ENCODE measurements at places on chromosomes 6 and 20.

GRCh38 chr6:141540207-141540606 lies 592.5 kb upstream of the GJE1 start:
- no peak for DNase-seq

GRCh38 chr20:22619806-22620205 lies 35.4 kb upstream of the FOXA2 start:
- no peak for DNase-seq

- DNase-seq, result peak; percentile 72
Observed at GRCh38 chr20:45911486-45912343, at the start of gene PLTP. Gene PLTP (minus strand): TSS chr20:45912155. CDS start chr20:45911452, 703 bp downstream.

DNA sequence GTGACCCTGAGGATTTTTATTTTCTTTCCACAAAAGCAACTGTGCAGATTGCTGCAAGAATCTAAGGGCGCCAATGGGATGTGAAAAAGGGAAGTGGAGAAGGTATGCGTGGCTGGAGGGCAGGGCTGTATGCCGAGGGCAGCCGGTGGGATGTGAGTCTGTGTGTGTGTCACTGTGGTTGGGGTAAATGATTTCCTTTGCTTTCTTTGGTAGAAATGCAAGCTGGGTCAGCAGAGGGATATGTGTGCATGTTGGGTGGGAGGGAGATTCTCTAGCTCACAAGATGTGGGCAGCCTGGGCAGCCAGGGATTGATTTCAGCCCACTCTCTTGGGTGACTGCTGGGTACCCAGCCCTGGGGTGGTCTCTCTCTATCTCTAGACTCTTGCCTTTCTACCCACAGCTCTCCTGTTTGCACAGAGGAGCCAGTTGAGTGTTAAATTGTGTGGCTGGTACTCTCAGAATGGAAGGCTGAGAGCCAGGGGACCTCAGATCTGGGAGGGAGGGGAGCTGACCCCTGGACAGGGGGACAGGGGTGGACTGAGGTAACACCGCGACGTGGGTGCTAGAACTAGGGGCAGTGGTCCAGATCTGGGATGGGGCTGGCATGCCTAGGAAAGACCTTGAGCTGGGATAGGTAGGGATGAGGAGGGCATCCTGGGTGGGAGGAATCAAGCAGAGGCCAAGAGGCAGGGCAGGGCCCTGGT lies 136.8 kb upstream of the RNF24 start:
- DNase-seq, result peak; percentile 55

GRCh38 chr6:8539453-8539852 lies 104.1 kb upstream of the SLC35B3 start:
- DNase-seq, result peak; percentile 28

DNA sequence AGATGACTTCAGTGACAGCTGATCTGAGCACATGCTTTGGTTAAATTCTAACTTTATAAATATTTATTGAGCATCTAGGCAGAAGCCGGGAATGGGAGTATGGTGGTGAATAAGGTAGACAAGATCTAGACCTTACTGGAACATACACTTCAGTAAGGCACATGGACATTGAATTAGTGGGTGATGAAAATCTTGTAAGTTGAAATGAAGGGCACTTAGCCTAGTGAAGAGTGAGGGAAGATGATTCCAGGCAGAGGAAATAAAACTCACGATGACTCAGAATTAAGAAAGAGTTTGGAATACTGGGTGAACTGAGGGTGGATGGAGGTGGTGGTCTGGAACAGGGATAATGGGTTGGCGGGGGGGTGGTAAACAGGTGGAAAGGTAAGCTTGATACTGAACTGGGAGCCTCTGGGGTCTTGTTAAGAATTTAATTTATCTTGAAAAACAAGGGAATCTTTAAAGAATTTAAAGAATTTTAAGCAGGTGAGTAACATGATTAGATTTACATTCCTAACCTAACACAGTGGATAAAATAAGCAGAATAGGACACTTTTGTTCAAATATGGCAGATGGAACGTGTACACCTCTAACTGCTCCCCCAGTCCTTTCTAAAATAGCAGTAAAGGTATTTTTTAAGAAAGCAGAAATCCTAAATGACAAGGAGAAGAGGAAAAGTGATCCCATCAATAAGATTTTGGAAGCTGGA lies 75.2 kb upstream of the ARHGAP18 start:
- DNase-seq, result no peak

GRCh38 chr20:21703717-21704407 lies 1.6 kb upstream of the PAX1 start:
- DNase-seq, result no peak

DNA sequence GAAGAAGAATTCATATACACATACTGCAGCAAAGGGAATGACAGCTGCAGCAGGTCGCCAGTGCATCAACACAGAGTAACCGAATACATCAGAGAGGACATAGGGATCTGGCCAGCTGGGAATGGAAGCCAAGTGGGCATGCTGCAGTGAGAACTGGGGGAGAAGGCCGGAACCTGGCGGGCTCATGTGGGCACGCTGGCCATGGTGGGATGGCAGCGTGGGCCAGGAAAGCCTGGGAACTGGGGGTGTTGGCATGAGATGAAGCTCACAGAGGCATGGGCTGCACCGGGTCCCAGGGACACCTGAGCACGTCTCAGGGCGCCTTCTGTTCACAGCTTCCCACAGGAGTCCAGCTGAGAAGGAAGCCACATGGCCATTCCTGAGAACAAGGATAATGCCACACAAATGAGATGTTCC lies 139.5 kb upstream of the AGPAT4 start:
- no peak for DNase-seq

- DNase-seq, result peak; percentile 67
Observed at GRCh38 chr20:60224914-60225313, 266.7 kb downstream of the CDH26 start.

DNA sequence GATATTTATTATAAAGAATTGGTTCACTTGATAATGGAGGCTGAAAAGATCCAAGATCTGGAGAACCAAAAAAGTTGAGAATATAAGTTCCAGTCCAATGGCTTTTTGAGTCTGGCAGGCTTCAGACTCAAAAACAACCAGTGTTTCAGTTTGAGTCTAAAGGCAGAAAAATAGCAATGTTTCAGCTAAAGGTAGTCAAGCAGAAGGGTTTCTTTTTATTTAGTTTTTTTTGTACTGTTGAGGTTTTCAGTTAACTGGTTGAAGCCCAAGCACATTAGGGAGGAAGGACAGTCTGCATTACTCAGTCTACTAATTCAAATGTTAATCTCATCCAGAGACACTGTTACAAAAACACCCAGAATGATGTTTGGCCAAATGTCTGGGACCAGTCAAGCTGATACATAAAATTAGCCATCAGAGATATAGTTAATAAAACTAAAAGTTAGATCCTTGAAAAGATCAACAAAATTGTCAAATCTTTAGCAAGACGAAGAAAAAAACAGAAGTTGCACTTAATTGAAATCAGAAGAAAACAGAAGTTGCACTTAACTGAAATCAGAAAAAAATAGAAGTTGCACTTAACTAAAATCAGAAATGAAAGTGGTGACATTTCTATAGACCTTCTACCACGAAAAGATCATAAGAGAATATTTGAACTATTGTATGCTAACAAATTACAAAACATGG lies 980.3 kb upstream of the FLRT3 start:
- DNase-seq, result no peak

- peak; percentile 41 for DNase-seq
Observed at GRCh38 chr20:41408986-41409385, 42.4 kb upstream of the EMILIN3 start.

- peak; percentile 53 for DNase-seq
Observed at GRCh38 chr6:42049948-42050296, 402 bp upstream of the TAF8 start.

DNA sequence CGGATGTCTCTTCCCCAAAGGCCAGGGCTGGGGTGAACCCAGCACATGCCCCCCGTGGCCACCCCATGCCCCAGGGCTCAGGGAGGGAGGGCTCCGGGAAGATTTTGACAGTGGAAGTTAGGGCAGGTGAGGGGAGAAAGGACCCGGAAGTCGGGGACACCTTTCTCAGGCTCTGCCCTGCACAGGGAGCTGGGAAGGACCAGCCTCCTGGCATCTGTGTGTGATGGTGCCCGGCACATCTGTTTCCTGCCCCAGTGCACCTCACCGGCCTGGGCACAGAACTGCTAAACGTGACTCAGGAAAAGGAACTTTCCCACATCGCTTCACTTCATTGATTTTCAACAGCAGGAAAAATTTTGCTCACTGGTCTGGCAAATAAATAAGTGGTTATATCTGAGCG lies 141.1 kb upstream of the AFDN start:
- no peak for DNase-seq

- DNase-seq, result no peak
Observed at GRCh38 chr20:14566505-14566904, 229.1 kb upstream of the FLRT3 start.

- DNase-seq, result no peak
Observed at GRCh38 chr20:46227272-46227767, 81.0 kb downstream of the CDH22 start.

DNA sequence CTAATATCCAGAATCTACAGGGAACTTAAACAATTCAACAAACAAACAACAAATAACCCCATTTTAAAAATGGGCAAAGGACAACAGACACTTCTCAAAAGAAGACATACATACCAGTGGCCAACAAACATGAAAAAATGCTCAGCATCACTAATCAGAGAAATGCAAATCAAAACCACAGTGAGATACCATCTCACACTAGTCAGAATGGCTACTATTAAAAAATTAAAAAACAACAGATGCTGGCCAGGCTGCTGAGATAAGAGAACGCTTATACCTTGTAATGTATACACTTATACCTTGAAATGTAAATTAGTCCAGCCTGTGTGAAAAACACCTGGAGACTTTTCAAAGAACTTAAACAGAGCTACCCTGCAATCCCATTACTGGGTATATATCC lies 166.8 kb downstream of the IBTK start:
- DNase-seq, result no peak

GRCh38 chr6:127207591-127208120 lies 59.0 kb upstream of the RNF146 start:
- no peak for DNase-seq

DNA sequence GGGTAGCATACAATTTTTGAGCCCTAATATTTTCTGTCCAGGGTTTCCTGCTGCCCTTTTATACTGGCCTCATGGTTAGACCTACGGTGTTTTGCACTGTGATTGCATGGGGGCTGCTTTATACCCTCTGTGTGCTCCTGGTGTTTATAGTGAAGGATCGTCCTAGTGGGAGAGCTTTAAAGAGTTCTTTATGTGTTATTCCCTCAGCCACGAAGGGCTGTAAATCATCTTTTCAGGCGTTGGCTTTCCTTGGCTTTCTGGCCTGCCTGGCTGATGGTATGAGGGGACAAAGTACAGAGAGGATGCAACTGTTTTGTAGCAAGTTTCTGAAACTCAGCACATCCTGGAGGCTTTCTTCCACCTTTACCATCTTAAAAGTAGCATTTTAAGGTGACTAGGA lies 464.3 kb downstream of the EPM2A start:
- DNase-seq, result no peak

DNA sequence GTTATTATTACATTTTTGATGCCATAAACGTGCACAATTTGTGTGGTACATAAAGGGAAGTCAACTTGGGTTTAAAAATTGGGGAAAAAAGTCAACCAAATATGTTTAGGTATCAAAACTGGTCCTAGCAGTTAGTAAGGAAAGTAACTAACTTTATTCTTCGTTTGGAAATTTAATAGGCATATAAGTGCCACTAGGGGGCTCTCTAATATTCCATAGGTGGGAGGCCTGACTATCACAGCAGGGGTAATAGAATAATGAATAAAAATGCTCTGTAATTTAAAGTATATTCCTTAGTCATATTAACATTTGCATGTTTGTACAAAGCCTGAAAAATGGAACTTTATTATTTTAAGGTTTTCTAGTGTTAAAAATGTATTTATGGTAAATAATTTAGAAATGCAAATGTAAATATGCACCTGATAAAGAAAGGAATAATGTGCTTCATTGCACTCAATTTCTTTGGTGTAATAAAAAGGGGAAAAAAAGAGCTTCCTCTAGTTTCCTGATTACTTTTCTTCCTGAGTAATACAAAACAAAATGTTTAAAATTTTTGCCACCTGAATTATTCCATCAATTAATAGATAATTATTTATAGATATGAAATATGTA lies 125.7 kb upstream of the HDAC2 start:
- peak; percentile 86 for DNase-seq

DNA sequence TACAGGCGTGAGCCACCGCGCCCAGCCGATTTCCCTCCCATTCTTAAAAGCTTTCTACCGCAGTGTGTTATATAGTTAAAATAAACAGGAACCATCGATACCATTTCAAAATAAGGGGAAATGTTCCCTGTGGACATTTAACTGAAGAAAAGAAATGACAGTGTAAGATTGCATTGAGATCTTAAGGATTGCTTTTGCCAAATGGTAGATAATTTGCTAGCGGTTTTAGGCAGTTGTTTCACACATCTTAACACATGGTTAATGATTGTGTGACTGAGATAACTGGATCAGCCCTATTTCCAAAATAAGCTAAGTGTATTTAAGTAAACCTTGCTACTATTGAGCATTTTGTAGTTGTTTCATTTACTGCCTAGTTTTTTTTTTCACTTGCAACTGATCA lies 15.6 kb downstream of the STX16 start:
- no peak for DNase-seq

GRCh38 chr6:33198853-33199436 lies 1.5 kb downstream of the RXRB start:
- no peak for DNase-seq

GRCh38 chr6:129102741-129103140 lies 219.8 kb downstream of the LAMA2 start:
- no peak for DNase-seq

DNA sequence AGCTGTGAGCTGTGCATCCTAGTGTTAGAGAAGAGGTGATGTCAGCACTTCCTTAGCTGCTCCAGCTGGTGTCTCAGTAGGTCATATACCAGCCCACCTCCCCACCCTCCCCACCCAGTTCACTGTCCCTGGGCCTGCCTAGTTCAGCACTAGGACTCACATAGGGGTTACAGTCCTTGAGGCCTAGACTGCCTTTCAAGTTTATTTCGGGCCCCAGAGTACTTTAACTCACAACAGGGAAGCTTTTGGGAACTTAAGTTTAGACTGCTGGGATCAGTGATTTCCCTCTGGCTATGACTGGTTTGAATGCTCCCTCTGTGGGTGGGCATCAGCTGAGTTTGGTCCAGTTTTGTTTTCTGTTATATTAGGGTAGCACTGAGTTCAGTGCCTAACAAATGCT lies 139.2 kb upstream of the MMS22L start:
- DNase-seq, result no peak

- no peak for DNase-seq
Observed at GRCh38 chr20:25686081-25687067, 10.3 kb downstream of the ZNF337 start.

GRCh38 chr6:40845553-40845952 lies 193.5 kb downstream of the UNC5CL start:
- peak; percentile 61 for DNase-seq

GRCh38 chr6:26064619-26065257 lies 22.5 kb upstream of the HFE start:
- DNase-seq, result peak; percentile 85

DNA sequence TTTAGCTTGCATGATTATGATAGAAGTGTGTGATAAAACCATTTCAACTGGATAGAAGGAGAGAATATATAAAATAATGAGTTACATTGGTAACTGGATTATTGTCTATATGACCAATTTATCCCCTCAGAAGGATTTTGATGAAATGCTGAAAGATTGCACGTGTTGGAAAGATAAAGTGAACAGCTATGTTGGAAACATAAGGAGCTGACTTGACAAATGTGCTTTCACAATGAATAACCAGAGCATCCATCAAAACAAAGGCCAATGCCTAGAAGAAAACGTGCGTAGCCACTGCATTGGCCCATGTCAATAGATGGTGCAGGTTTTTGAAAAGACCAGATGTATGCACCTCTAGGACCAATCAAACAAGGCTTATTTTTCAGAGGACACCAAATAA lies 168.8 kb downstream of the TMEM200A start:
- DNase-seq, result no peak
